SW 1271 (cell line): ENCODE measurements at places on chromosomes 5 and 9.
A peak's percentile ranks its signal among the peaks of the same experiment; 100 is the strongest.

DNA sequence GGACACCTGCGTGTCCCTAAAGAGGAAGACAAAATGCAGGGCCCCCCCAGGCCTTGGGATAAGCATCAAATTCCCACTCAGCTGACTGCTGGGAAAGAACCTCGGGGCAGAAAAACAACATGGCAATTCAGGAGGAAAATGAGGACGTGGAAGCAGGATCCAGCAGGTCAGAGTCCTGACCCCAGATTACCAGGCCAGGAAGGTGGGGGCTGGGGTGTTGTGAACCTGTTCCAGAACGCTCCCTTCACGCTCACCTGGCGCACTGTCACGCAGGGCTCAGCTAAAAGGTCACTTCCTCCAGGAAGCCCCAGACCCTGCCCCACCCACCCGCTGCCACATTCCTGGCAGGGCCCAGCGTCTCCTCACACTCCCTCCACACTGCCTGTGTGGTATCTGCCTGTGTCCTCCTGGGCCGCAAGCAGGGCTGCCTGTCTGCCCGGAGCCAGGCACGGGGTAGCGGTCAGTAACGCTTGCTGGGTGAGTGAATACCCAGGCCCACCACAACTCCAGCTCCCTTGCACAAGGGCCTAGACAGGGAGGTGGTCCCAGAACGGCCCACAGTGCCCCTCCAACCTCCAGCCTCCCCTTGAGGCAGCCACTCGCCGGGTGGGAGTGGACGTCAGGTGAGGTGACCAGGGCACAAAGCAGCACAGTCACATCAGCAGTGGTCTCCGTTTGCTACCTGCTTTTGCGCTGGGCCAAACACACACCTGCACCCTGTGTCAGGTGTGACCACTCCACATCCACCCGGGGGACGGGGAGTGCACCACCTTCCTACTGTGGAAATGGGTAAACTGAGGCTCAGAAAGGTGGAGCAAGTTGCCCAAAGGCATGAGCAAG is 18.1 kb downstream of the VAV2 start:
- DNase-seq: no peak

- DNase-seq: no peak
These were observed 63.8 kb downstream of the TMEM252 start for GRCh38 chr9:68476847-68477246.

GRCh38 chr5:95734187-95734586 is 3.1 kb downstream of the RHOBTB3 start:
- DNase-seq: no peak

DNA sequence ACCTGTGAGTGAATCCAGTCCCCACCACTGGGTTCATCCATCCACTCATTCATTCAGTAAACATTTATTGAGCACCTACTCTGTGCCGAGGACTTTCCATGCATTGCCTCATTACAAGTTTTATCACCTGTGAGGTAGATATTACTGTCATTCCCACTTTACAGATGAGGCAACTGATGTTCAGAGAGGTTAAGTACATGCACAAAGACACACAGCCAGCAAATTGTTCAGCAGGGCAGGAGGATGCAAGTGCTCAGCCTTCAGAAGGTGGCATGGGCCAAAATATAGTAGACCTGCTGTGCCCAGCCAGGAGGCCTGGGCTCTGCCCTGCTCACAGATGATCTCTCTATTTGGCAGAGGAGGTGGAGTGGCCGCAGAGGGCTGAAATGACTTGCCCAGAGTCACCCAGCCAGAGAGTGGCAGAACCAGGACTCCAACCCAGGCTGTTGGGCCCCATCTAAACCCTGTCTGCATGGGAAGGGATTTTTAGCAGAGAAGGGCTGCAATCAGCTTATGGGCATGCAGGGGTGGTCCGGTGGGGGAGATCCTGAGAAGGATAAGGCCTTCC is 7.6 kb upstream of the NEURL1B start:
- no peak for DNase-seq

- DNase-seq: no peak
These were observed 41.5 kb downstream of the VAV2 start for GRCh38 chr9:133950629-133951111.

- no peak for DNase-seq
These were observed 44.1 kb downstream of the ANGPTL2 start for GRCh38 chr9:127078336-127078735.

DNA sequence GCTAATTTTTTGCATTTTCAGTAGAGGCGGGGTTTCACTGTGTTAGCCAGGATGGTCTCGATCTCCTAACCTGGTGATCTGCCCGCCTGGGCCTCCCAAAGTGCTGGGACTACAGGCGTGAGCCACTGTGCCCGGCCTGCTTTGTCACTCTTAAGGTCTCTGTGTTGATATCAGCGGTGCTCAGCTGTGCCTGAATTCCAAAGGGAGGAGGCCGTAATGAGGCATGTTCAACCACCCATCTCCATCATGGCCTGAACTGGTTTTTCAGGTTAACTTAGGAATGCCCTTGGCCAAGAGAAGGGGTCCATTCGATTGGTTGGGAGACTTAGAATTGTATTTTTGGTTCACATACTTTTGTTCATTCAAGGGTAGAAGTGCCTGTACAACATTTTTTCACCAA is 22.0 kb downstream of the HSD17B3 start:
- DNase-seq: no peak

DNA sequence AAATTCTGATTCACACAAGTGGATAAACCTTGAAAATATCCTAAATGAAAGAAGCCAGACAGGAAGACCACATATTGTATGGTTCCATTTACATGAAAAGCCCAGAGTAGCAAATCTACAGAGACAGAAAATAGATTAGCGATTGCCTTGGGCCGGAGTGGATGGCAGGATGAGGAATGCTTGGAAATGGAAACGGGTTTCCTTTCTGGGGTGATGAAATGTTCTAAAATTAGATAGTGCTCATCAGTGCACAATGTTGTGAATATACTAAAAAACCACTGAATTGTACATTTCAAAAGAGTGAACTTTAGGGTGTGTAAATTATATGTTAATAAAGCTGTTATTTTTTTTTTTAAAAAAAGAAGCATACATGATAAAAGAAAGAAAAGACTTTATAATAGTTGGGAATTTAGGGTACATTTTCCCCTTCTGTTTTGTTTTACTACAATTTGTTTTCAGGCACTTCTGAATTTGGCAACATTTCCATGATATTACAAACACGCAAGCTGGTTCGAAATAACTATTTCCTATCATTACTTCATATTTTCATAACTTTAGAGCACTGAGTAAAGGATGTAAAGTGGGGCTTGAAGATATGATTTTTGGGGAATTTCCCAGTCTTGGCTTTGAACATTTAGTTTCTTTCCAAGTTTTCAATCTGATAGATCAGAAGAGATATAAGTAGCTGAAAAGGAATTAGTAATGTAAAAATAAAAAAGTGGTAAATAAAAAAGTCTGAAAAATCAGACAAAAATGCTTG is 23.9 kb downstream of the SLC35A4 start:
- DNase-seq: no peak

DNA sequence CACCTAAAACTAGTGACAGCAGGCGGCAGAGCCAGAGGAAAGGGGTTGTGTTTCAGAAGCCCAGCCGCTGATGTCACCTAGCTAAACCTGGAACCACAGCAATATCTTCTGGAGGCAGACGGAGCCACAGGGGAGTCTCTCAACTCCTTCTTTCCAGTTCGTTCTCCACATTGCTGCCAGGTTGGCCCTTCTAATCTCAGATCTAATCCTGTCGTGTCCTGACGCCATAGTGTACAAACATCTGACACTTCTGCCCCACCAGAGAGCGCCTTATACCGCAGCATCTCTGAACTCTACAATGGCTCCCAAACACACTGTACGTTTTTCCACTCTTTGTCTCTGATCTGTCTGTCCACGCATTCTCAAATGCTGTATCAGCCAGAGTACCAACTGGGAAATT is 240.0 kb downstream of the SMARCA2 start:
- DNase-seq: no peak

DNA sequence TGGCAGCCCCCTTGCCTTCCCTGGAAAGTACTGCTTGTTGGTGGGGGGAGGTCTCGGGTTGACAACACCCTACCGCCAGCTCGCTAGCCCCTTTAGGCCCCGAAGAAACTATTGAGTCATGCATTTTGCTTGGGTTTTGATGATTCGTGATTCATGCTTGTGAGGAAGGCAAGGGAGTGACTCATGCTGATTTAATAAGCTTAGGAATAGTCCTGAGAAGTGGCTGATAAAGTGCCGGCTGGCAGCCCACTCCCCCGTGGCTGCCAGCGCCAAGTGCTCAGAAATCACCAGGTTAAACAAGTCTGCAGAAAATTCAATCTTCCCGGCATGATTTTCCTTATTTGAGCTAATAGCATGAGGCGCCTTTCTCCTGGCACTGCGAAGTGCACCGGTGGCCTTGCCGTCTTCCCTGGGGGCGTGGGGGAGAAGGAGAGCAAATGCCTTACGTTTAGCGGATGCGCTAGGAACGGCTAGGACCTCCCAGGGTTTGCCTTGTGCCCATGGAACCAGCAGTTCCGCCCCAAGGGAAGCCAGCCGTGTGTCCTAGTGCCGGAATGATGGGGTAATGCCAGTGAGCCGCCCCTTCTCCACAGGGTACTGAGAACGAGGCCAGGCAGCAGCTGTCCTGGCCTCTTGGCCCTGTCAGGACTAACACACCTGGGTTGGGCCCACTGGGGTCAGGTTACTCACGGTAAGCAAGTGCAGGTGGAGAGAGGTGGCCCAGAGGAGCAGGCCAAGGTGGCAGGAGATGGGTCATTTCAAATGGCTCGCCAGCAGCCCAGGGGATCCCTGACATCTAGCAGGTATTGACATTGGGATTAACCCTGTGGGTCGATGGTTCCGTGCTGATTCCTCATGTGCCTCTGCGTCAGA is 151.9 kb downstream of the MACROH2A1 start:
- DNase-seq: peak; percentile 66

- DNase-seq: no peak
These were observed 297.7 kb upstream of the WWC1 start for GRCh38 chr5:167993771-167994170.

DNA sequence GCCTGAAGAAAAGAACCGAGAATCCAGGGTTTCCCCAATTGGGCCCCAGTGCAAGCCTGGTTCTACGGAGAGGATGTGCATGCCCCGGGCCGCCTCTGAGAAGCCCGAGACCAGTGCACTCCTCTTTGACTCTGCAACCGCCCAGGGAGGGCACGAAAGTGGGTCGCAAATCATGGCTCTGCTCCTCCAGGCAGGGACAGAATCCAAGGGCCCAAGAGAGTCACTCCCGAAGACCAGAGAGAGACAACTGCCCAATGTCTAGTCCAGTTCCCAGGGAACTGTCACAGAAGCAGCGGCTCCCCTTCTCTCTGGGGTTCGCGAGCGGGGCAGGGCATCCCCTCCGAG is 107.8 kb downstream of the PSD2 start:
- DNase-seq: no peak

GRCh38 chr5:67032921-67033664 is 163.5 kb downstream of the CD180 start:
- DNase-seq: no peak

- DNase-seq: no peak
These were observed 22.3 kb upstream of the NPM1 start for GRCh38 chr5:171365351-171365750.

DNA sequence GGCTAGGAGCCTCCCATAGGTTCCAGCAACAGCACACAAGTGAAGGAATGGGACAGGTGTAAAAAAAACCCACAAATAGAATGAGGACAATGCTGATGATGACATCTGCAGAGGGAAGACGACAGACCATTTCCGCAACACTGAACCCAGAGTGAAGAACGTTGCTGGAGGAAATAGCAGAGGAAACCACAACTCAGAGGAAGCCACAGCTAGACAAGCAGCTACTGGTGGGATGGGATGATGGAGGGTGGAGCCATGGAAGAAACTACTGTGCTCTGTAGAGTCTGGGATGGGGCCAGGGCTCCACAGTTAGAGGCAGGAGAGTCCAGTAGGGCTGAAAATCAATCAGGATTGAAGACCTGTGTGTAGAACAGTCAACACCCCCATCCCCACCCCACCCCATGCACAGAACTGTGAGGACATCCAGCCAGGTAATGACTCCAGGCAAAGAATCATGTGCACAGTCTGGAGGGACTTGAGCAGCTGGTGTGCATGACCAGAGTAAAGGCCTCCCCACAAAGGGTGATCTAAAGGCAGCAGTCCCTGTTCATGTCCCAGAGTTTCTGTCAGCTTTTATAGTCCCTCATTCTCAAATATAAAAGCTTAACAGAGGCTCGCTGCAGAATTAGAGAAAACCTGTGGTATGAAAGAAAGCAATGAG is 65.2 kb upstream of the SPIN1 start:
- no peak for DNase-seq

DNA sequence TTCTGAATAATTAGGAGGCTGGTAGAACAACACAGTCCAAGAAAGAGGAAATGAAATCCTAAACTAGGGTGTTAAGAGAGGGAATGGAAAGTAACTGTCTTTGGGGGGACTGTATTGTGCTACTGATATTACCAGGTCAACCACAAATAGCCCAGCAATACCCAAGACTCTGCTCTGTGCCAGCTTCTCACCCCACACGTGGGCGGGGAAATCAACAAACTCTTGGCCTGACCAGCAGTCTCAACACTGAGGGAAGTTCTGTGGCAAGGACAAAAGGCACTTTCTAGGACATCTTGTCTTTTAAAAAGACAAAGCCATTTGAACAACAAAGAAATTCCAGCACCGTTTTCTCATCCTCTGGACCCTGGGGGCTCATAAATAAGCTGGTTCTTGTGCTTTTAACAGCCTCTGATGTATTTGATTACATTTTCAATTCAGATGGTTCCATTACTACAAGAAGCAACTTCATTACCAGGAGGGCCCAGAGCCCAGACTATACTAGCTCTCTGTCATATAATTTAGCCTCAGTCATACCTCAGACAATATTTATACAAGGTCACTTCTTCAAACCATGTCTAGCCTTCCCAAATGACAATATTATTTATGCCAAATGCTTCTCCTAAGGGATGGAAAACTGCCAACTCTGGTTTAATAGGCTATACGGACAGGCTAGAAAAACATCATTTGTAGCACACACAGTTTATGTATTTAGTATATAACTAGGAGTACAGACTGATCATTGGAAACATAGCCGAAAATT is 297.8 kb downstream of the CWC27 start:
- DNase-seq: no peak
